ENCODE measurements at places on chromosomes 16 and 17.

DNA sequence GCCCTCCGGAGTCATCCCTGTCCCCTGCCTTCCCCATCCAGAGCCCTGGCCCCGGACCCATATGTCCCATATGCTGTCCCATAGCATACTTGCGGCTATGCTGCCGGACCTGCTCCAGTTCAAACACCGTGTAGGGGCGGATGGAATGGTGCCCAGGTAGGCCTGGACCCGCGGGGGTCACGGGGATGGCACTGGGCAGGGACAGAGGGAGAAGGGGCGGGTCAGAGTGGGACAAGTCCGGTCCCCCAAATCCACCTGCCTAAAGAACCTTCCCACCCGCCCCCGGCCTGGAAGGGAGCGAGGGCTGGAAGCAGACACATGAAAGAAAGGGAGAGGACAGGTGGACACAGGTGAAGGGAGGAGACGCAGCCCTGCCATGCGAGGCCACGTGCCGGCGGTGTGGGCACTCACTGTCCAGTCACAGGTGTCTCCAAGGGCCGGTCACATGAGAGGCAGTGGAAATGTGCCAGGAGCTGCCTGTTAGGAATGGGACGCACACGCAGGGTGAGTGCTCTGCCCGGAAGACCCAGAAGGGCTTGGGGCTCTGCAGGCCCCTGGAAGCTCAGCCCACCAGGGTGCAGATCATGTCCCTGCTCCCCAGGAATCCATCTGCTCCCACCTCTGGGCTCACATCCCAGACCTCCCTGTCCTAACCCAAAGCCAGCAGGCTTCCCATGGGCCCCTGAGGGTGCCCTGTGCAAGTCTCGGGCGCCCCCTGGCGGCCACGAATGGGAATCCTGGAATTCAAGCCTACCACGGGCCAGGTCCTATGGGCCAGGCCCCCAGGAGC, 14.0 kb downstream of the UBALD2 start:
- peak; percentile 83 for DNase-seq

- DNase-seq: no peak
Observed at GRCh38 chr17:81885869-81886548, 5.4 kb downstream of the ALYREF start.

DNA sequence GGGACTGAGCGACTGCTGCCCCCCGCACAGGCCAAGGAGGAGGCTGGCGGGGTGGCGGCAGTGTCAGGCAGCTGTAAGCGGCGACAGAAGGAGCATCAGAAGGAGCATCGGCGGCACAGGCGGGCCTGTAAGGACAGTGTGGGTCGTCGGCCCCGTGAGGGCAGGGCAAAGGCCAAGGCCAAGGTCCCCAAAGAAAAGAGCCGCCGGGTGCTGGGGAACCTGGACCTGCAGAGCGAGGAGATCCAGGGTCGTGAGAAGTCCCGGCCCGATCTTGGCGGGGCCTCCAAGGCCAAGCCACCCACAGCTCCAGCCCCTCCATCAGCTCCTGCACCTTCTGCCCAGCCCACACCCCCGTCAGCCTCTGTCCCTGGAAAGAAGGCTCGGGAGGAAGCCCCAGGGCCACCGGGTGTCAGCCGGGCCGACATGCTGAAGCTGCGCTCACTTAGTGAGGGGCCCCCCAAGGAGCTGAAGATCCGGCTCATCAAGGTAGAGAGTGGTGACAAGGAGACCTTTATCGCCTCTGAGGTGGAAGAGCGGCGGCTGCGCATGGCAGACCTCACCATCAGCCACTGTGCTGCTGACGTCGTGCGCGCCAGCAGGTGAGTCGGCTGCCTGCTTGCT, 5.6 kb upstream of the TMEM88 start:
- no peak for DNase-seq

DNA sequence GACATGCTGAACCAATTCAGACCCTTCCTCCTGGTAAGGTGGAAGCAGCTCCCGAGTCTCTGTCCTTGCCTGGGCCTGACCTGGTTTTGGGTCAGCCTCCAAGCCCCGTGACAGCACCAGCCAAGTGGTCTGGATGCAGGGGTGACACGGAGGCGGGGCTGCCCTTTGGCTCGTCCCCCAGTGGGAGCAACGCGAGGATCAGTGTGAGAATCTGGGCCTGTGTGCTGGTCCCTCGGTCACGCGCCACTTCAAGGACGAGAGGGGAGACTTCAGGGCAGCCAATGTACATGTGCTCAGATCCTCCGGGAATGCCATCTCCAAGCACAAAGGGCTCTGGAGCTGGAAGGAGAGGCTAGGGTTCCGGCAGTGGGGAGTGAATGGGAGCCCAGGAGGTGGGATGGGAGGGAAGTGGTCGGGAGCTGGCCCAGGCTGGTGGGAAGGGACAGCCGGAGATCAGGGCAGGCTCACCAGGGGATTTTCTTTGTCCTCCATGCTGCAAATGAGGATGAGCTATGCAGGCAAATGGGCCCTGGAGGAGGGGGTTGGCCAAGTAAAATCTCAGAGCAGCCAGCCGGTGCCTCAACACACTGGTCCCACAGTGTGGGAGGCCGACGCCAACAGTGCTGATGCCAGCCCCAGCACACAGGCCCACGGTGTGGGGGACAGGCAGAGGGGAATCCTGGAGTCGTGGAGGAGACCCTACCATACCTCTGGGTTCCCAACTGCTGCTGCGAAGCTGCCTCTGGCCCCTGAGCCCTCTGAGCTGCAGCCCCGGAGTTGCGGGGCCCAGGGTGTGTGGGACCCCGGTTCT, 4.2 kb upstream of the NDRG4 start:
- no peak for DNase-seq

DNA sequence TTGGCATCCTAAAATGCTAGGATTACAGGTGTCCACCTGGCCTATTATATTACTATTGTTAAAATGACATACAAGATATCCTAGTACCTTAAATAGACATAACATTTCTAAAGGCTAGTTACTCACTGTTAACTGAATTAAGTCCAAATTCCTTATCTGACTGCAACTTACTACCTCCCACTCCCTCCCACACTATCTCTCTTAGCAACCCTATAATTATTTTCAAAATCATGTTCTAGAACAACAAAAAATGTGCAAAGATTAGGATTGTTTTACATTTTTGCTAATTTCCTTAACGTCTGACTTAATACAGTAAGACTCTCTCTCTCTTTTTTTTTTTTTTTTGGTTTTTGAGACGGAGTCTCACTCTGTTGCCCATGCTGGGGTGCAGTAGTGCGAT, 2.2 kb upstream of the ATF7IP2 start:
- DNase-seq: no peak

- no peak for DNase-seq
Observed at GRCh38 chr17:43547189-43547550, 1.0 kb upstream of the ETV4 start.

DNA sequence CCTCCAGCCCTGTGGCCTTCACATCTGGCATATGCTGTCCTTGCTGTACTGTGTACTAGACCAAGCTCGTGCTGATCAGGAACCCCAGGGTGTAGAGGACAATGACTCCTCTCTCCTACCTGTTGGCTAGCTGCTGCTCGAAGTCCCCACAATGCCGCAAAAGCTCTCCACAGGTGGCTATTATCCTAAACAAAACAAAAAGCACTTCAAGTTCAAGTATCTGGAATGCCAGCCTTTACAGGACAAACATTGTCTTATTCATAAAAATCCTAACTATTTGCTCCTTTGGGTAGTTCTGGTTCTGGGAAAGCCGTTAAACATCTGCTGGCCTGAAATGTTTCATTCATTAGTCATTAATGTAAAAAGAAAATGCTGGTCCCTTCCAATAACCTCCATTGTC, 42.8 kb downstream of the COG7 start:
- DNase-seq: no peak

DNA sequence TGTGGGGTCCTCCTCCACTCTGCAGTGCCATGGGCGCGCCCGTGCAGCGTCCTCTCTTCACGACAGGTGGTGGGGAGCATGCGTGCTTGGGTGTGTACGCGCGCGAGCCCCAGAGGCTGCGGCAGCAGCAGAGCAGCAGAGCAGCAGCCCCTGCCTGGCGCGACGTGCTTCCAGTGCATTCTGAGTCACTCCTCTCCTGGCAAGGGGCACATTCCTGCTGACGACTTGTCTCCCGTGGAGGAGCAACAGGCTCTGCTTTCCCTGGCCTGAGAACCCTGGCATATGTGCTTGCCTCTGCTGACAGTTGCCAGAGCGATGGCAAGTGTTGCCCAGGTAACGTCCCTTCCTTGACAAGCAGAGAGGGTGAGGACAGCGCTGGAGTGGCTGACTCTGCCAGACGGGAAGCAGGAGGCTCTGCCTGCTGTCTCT, 133.8 kb upstream of the PLCG2 start:
- DNase-seq: no peak

DNA sequence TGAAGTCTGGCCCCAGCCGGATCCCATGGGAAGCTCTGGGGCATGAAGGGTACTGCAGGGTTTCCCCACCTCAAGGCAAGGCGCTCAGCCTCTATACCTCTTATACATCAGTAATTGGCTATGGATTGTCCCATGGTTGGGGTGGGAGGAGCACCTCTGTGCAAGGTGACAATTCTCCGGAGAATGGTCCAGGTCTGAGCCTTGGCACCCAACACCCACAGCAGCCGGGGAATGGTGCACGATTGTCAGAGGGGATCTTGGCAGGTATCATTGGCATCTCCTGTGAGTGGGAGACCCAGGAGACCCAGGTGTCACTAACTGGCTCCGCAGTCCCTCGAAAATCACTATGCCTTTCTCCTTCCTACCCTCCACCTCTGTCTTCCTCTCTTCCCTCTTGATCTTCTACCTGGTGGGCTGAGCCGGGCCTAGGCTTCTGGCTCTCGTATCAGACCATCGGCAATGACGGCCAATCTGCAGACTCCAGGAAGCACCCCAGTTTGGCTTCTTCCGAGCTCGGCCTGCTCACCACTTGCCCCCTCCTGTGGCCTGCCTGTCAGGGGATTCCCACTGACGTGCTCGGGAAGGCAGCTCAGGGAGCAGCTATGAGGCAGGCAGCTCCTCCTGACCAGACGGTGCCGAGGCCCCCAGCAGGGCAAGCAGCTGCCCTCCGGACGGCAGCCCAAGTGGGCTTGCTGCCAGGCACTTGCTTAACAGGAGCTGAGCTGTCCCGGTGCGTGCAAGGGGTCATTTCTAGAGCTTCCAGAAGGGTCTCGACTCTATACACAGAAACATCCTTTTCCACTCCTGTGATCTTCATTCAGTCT, 10.0 kb upstream of the CALB2 start:
- no peak for DNase-seq

- no peak for DNase-seq
Observed at GRCh38 chr17:48892940-48893645, 506 bp downstream of the ATP5MC1 start.

- no peak for DNase-seq
Observed at GRCh38 chr16:11913425-11914079, 2.2 kb downstream of the GSPT1 start.

DNA sequence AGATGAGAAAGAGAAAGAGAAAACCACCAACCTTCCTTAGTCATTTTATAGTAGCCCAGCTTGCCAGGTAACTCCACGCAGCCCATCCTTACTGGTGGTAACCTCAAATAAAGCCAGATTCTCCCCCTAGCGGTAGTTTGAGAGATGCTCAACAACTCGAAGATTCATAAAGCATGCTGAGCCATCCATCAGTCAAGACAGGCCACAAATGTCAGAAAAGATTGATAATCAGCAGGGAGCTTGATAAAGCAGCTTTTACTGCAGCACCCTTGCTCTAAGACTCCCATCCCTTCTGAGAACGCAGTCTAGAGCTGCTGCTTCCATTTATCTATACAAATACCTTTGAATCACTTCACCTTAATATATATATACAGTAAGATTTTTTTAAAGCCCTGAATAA, 451.5 kb upstream of the HSBP1 start:
- no peak for DNase-seq

DNA sequence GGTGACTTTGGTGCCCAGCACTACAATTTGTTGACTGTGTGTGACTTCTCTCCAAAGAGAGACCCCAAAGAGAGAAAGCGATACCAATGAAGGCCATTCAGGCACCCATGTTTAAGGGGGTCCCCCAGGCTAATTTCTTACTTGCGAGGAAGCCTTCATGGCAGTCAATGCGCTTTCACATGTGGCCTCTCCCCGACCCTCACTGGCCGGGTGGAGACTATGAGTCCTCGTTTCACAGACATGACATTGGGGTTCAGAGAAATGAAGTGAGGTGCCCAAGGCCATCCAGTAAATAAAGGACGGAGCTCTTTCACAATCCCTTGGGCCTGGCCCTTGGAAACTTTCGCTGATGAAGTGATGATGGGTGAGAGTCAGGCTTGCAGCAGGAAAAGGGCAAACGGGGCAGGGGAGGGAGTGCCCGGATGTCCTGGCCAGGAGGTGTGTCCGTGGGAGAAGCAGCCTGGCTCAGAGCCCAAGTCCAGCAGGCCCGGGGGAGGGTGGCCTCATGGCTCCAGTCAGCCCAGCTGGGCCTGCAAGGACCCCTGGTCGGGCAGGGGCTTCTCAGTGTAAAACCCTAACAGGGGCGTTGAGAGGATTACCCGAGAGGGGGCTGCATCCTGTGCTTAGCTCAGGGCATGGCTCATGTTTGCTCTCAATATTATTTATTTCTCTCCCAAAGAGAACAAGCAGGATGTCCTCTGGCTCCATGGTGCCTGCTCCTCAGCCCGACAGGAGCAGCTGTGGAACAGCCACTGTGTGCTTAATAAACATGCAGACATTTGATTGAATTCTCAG, 14.7 kb downstream of the TBX2 start:
- no peak for DNase-seq

DNA sequence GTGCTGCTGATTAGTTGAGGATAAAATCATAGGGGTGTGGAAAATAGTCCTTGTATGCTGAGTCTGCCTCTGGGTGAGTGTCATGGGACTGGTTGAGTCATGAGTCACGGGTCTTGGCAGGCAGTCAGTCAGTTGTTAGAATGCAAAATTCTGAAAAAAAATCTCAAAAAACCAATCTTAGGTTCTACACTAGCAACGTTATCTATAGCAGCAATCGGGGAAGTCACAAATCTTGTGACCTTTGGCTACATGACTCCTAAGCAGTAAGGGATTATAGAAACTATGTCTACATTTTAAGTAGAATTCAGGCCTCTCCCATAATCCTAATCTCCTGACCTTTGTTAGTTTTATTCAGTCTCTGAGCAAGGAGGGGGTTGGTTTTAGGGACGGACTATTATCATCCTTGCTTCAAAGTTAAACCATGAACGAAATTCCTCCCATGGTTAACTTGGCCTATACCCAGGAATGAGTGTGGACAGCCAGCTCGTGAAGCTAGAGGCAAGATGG, 18.0 kb upstream of the PMFBP1 start:
- DNase-seq: no peak

DNA sequence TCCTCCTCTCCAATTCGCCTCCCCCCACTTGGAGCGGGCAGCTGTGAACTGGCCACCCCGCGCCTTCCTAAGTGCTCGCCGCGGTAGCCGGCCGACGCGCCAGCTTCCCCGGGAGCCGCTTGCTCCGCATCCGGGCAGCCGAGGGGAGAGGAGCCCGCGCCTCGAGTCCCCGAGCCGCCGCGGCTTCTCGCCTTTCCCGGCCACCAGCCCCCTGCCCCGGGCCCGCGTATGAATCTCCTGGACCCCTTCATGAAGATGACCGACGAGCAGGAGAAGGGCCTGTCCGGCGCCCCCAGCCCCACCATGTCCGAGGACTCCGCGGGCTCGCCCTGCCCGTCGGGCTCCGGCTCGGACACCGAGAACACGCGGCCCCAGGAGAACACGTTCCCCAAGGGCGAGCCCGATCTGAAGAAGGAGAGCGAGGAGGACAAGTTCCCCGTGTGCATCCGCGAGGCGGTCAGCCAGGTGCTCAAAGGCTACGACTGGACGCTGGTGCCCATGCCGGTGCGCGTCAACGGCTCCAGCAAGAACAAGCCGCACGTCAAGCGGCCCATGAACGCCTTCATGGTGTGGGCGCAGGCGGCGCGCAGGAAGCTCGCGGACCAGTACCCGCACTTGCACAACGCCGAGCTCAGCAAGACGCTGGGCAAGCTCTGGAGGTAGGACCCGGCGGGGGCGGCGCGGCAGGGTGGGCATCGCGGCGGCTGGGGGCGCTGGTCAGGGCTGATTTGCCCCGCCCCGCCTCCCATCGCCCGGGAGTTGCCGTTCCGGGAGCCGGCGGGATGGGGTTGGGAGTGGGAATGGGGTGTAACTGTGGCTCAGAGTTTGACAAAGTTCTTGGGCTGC, 567 bp downstream of the SOX9 start:
- no peak for DNase-seq
